Left ventricle myocardium superior (tissue), 1 donor: ENCODE measurements at places on chromosomes 6 and 20. TPM values are rescaled to one million over a fixed set of nuclear protein-coding genes. Genes with fewer than 3 reads are reported as not detected.

The WFDC2 gene
- total RNA-seq = 1.4 TPM

The C20orf144 gene
- not detected for total RNA-seq

The C20orf204 gene
- 0.35 TPM for total RNA-seq

The NMBR gene
- not detected for total RNA-seq

The MRAP2 gene
- total RNA-seq = not detected

The FAM83D gene
- total RNA-seq = 0.20 TPM

The THBS2 gene
- total RNA-seq = 10.7 TPM

The LINC00237 gene
- total RNA-seq = not detected

The BCLAF1 gene
- total RNA-seq = 67.0 TPM

The C6orf15 gene
- total RNA-seq = not detected

The EYS gene
- total RNA-seq = not detected

The ZSCAN26 gene
- 13.8 TPM for total RNA-seq

The OPRM1 gene
- total RNA-seq = not detected

The FAXC gene
- total RNA-seq = not detected

The TNFRSF6B gene
- total RNA-seq = 0.64 TPM

The PPIL6 gene
- total RNA-seq = 2.5 TPM

DNA sequence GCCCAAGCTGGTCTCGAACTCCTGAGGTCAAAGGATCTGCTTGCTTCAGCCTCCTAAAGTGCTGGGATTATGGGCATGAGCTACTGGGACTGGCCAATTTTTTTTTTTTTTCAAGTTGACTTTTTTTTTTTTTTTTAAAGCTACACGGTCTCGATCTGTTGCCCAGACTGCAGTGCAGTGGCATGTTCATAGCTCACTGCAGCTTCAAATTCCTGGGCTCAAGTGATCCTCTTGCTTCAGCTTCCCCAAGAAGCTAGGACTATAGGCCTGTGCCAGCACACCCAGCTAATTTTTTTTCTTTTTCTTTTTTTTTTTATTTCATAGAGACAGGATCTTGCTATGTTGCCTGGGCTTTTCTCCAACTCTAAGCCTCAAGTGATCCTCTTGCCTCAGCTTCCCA is 59.5 kb downstream of the NCOA3 start:
- no peak for DNase-seq

DNA sequence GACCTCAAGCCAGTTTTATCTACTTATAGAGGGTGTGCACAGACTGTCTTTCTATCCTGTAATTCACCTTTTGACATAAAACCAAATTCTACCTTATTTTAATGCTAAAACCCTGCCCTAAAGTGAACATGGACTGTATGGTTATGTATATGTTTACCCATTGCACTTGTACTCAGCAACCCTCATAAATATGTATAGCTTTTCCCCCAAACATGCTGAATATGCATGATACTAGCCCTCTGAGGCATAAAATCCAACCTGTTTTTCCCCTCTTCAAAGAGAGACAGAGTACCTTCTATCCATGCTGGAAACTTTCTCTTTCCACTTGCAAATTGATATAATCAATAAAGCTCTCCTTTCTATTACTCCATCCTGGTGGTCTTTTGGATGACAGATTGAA is 267.9 kb upstream of the BMP2 start:
- no peak for DNase-seq

- DNase-seq = no peak
Observed at GRCh38 chr6:85107701-85108100, 342.2 kb upstream of the NT5E start.

GRCh38 chr6:80767808-80768207 is 661.3 kb downstream of the BCKDHB start:
- DNase-seq = peak; percentile 58

- DNase-seq = no peak
Observed at GRCh38 chr20:3876676-3877075, 12.5 kb upstream of the PANK2 start.

- no peak for DNase-seq
Observed at GRCh38 chr20:32596681-32597252, 11.6 kb upstream of the NOL4L start.

DNA sequence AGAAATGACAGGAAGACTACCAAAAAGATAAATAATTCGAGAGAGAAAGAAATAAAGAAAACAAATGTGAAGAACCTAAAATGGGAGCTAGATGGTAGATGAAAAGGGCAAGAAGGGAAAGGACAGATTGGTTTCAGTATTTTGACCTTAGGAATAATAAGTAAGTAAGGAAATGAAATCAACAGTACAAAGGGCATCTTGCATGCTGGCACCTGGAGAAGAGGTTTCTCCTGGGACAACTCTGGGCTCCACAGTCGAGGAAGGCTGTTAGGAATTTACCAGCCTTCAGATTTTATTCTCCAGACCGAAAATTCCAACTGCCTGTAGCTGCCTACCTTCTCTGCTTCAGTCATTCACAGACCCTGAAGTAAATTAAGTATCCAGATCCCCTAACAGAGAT is 80.5 kb downstream of the SMLR1 start:
- no peak for DNase-seq

GRCh38 chr6:52733172-52733571 is 30.1 kb downstream of the GSTA2 start:
- no peak for DNase-seq

GRCh38 chr6:147640606-147641005 is 132.1 kb downstream of the SAMD5 start:
- DNase-seq = no peak

DNA sequence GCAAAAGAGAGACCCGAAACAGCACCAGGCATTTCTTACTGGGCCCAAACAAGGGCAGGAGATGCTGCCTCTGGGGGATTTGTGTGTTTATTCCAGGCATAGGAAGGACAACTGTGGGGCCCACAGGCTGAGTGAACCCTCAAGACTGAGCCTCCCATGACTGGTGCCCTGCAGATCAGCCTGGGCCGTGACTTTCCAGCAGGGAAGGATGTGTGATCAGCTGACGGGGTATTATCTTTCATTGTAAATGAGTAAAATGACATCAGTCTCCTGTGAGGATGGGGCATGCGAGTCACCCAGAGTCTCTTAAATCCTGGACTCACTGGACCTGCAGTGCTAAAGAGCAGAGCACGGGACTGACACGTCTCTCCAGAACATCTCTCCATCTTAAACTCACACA is 3.9 kb upstream of the TEAD3 start:
- DNase-seq = no peak

GRCh38 chr6:39850736-39851297 is 58.6 kb downstream of the DAAM2 start:
- DNase-seq = no peak

GRCh38 chr20:46523696-46524328 is 10.5 kb upstream of the ZNF334 start:
- DNase-seq = no peak

- DNase-seq = no peak
Observed at GRCh38 chr6:130788954-130789353, 38.3 kb upstream of the SMLR1 start.

DNA sequence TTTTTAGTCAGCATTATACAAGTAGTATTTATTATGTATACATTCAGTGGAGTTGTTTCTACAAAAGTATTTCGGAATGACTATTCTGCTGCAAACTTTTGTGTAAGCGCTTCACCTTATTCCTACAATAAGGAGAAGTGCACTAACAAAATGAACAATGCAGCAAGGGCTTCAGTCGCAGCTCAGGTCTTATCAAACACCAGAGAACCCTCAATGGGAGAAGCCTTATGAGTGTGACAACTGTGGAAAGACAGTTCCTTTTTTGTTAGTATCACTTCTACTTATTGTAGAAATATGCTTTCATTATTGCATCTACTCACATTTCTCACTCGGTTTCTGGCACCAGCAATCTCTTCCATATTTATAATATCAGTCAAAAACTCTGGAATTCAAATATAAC is 18.8 kb downstream of the ZKSCAN3 start:
- DNase-seq = no peak

GRCh38 chr20:24768201-24768636 is 180.8 kb upstream of the CST7 start:
- DNase-seq = no peak

- DNase-seq = no peak
Observed at GRCh38 chr6:37433657-37434271, 743 bp downstream of the CMTR1 start.

- no peak for DNase-seq
Observed at GRCh38 chr6:16349544-16349943, 111.2 kb downstream of the GMPR start.

GRCh38 chr6:126657561-126658175 is 317.8 kb downstream of the CENPW start:
- DNase-seq = no peak

- no peak for DNase-seq
Observed at GRCh38 chr6:124973780-124974179, 11.5 kb downstream of the RNF217 start.

- no peak for DNase-seq
Observed at GRCh38 chr6:82038631-82039030, 208.9 kb downstream of the IBTK start.

DNA sequence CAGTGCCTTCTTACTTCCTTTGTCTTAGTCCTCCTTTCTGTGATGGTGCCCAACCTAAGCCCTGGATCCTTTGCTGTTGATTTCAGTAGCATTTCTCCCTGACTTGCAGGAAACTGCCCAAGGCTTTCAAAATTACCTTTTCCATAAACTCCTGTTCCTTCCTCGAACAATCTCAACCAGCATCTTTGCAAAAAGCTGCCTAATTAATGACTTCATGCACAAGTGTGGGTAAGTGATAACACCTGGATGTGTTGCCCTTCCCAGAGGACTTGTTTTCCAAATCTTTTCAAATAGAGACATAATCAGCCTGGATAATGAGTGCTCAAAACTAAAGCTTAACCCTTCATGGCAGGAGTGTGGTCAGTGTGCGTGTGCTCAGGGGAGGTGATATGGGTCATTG is 118.0 kb downstream of the PCSK2 start:
- no peak for DNase-seq

- DNase-seq = peak; percentile 63
Observed at GRCh38 chr20:25294459-25295385, 46.8 kb downstream of the PYGB start.

DNA sequence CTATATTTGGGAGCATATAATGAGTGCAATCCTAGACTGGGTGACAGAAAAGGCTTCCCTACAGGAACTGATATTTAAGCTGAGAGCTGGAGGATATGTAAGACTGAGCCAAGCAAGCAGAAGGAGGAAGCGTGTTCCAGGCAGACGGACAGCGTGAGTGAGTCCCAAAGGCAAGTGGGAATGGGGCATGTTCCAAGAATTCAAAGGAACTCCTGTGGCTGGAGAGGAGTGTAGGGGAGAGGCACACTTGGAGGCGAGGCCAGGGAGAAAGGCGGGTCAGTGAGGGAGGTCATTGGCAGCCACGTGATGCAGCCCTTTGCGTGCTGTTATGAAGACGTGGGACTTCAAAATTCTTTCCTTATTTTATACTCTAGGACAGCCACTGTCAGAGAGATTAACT is 27.9 kb upstream of the SGK1 start:
- peak; percentile 62 for DNase-seq

DNA sequence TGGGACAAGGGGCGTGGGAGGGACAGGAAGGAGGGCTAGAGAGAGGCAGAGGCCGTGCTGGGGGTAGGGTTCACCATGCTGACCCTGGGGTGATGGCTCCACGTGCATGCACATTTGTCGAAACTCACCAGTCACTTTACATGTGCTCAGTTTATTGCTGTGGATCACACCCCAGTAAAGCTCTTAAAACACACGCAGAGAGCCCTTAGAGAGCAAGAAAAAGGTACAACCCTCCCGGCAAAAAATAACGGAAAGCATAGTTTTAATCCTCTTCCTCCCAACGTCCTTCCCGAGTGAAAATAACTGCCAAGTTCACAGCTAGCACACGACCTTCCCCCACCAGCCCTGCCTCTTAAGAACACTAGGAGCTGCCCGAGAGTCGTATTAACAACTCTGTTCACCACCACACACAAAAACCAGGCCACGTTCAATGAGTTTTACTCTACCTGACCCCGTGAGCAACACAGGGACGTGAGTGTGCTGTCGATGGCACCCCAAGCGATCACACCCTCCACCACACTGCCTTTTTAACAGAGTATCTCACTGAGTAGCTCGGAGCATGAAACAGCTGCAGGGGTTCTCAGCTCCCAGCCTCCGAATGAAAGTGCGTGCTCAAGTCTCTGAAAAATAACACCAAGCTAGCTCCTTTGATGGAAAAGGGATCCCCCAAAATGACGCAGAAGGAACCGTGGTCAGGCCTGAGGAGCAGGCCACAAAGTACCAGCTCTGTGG is 39.7 kb downstream of the TAF4 start:
- peak; percentile 42 for DNase-seq

DNA sequence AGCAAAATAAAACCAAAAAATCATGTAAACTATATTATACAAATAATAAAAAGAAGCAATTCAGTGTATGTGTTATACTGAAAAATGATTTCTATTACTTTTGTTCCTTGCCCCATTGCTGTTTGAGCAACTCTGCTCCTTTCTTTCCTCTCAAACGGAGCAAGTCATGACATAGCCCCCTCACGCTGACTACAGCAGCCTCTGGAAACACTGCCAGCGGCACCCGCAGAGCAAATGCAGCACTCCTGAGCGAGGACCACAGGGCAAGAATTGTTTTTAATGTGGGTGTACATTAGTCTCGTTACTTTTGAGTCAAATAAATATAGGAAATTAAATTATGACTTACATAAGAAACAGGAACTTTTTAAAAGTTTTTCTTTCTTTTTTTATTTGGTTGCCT is 350.1 kb upstream of the HSF2 start:
- DNase-seq = peak; percentile 48

DNA sequence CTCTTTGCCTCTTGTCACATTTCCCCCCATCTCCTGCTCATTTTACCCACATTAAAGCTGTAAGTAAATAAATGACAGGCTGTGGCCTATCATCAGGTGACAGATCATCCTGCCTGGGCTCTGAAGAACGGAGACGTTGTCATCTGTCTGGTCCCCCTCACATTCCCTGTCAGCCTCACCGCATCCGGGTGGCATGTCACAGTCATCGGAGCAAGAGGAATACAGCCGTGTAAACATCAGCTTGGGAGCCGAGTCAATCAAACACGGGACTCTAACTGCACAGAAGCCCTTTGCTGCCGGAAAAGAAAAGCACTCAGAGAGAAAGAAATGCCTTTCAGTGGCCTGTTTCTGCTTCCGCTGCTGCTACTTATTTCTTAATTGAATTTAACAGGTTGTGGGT is 371.9 kb upstream of the ID4 start:
- no peak for DNase-seq

- DNase-seq = no peak
Observed at GRCh38 chr20:58710481-58711265, 18.1 kb downstream of the NPEPL1 start.

DNA sequence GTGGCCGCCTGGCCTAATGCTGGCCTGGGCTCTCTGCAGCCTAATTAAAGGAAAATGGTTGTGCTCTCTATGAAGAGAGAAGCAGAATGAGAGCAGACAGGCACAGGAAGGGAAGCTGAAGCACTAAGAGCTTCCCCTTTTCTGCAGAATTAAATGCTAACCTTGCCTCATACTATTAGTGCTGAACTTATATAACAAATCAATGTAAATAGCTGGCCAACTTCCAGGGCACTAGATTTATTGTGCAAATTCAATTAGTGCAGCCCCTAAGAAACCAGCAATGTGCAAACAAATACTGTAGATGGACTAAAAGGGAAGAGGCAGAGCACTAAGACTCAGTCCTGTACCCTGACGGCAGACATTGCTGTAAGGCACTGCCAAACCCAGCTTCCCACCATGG is 36.1 kb upstream of the INSM1 start:
- no peak for DNase-seq

- no peak for DNase-seq
Observed at GRCh38 chr6:159110013-159110412, 59.2 kb upstream of the FNDC1 start.

- DNase-seq = no peak
Observed at GRCh38 chr6:167097770-167098169, 25.1 kb upstream of the CCR6 start.

- no peak for DNase-seq
Observed at GRCh38 chr6:90000864-90001731, 106.8 kb downstream of the GJA10 start.

GRCh38 chr20:13259921-13260320 is 38.8 kb downstream of the ISM1 start:
- no peak for DNase-seq
